Activated naive CD4-positive, alpha-beta T cell treated with anti-CD3 and anti-CD28 coated beads, Interleukin-2, amount 10 ng/mL, durations not matched to agents 7 days and 5 days (primary cell): ENCODE measurements at places on chromosomes 12 and 14.

- no peak for DNase-seq
These were observed 52.8 kb downstream of the IGF1 start for GRCh38 chr12:102427543-102427941.

- DNase-seq: peak; percentile 56
These were observed 87.5 kb downstream of the DUSP16 start for GRCh38 chr12:12474931-12475795.

- no peak for DNase-seq
These were observed 57.3 kb downstream of the NRXN3 start for GRCh38 chr14:78227248-78228077.

- no peak for DNase-seq
These were observed 203.5 kb downstream of the ATXN7L3B start for GRCh38 chr12:74741112-74741511.

DNA sequence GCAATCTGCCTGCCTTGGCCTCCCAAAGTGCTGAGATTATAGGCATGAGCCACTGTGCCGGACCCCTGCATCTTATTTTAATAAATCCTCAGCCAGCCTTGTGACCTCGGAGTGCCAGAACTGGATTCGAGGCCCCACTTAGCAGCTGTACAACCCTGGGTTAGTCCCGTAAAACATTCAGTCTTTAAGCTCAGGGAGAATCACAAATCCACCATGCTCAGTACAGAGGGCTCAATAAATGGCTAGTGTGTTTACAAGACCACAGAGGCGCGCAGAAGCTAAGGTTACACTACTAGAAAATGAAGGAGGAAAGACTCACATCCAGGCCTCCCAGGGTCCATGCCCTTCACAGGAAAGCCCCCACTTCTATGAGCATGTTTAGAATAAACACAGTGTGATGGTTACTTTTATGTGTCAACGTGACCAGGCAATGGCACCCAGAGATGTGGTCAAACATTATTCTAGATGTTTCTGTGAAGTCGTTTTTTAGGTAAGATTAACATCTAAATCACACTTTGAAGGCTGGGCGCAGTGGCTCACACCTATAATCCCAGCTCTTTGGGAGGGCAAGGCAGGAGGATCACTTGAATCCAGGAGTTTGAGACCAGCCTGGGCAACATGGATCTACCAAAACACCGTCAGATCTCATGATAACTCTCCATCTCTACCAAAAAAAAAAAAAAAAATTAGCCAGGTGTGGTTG, 55.3 kb downstream of the CLMN start:
- no peak for DNase-seq

GRCh38 chr14:86072116-86072894, 542.4 kb downstream of the FLRT2 start:
- no peak for DNase-seq

DNA sequence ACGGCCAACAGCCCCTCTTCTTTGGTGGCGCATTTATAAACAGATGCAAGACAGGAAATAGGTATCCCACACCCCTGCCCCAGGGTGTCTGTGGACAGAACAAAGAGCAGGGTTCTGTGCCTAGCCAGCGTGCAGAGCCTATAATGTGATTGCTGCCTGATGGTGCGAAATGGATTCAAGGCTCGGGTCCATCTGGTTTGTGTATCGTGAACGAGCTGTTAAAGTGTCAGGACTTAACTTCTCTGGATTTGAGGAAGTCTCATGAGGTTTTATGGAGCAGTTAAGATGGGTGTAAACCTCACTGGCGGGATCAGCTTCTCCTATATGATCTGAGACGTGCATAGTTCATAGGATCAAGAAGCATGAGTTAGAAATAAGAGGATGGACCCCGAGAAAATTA, 388.7 kb upstream of the TBX3 start:
- no peak for DNase-seq

GRCh38 chr12:4015225-4016091, 142.3 kb upstream of the PARP11 start:
- DNase-seq: no peak

- DNase-seq: no peak
These were observed 17.3 kb upstream of the ZDHHC22 start for GRCh38 chr14:77158882-77159255.

DNA sequence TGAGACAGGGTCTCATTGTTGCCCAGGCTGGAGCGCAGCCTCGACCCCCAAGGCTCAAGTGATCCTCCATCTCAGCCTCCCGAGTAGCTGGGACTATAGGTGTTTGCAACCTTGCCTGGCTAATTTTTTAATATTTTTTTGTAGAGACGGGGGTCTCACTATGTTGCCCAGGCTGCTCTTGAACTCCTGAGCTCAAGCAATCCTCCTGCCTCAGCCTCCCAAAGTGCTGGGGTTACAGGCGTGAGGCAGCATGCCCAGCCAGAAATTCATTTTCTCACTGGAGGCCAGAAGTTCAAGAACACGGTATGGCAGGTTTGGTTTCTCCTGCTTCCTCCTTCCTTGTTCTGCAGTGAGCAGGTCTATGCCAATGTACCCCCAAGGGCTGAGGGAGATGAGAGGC, 3.7 kb downstream of the RNASE1 start:
- no peak for DNase-seq

GRCh38 chr12:116931665-116932064, 20.9 kb downstream of the FBXW8 start:
- no peak for DNase-seq

DNA sequence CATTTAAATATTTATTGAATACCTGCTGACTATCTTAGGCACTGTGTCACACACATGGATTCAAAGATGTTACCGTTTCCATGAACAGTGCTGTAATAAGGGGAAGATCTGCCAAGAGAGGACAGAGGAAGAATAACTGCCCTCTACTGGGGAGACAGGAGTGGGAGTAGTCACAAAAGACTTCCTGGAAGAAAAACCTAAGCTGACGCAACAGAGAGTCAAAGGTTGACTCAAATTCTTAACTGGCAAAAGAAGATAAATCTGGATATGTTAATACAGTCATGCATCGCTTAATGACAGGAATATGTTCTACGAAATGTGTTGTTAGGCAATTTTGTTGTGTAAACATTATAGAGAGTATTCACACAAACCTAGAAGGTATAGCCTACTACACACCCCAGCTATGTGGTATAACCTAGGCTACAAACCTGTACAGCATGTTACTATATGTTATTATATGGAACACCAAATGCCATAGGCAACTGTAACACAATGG, 51.5 kb downstream of the DCAF5 start:
- no peak for DNase-seq
